ENCODE measurements at places on chromosomes 7 and 10.

DNA sequence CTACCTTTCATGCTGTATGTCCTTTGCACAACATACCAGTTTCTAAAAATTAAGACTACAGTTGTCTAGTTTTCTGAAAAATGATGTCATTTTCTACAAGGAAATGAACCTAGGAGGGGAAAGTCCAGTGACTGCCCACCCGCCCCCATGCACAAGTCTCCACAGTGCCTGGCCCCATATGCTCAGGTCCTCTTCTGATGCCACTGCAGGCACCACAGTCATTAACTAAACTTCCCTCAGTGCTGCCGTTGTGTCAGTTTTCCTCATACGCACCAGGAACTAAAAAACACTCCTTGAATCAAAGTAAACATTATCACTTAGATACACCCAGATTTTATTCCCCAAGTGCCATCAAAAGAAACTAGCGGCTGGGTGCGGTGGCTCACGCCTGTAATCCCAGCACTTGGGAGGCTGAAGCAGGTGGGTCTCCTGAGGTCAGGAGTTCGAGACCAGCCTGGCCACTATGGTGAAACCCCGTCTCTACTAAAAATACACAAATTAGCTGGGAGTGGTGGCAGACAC lies 6.9 kb upstream of the TNS3 start:
- no peak for DNase-seq

DNA sequence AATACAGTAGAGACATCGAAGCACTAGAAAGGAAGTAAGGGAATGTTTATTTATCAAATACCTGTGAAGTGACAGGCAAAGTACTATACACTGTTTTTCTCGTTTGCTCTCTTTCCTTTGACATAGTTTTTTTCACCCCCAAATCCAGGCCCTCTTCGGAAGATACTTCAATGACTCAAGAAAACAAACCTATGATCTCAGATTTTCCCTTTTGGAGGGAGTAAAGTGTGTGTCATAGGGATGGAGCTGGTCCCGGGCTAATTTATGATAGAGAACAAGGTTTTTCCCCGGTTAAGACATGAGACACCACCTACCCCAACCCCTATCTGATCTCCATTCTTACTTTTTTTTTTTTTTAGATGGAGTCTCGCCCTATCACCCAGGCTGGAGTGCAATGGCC lies 61.7 kb downstream of the MAP3K8 start:
- no peak for DNase-seq

- DNase-seq, result no peak
Observed at GRCh38 chr7:150944066-150945042, 33.8 kb downstream of the KCNH2 start.

DNA sequence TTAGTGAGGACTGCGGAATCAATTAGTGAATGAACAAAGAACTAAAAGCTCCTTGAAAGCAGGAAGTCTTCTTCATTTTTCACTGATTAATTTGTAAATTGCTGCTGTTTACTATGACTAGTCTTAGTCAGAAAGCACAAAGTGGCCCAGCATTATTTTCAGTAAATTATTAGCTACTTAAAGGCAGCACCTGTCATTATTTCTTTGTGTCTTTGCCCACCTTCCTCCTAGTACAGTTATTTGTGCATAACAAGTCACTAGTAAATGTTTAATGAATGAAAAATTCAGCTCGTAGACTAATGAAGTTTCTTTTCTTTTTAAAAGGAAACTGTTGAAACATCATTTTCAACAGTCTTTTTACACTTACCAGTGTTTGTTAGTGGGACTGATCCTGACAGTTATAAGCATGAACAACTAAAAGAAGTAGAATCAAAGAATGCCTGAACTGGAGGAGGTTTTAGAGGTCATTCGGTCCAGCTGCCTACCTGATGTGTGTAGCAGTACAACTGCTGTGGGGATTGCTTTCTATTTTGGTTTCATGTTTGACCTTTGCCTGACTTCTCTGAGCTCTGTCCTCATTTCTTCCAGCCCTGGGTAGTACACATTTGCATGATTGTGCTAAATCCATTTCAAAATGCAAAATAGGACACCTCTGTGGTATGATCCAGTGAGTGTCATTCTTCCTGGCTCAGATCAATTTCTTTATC lies 140.0 kb upstream of the PHYHIPL start:
- no peak for DNase-seq

DNA sequence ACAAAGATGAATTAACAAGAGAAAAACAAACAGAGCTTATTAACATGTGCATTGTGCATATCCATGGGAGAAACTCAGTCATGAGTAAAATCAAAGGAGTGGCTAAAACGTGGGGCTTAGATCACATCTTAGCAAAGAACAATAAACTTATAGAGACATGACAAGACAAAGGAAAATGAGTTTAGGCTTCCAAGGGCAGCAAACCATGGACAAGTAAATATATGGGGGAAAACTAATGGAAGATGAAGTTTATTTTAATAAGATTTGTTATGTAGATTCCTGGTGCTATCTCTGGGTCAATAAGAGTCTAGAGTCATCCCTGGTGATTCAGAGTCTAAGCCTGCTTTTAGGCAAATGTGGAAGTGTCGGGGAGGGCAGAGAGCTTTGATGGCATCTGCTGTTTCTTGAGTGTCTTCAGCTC lies 87.2 kb upstream of the PLPP4 start:
- no peak for DNase-seq

- DNase-seq, result no peak
Observed at GRCh38 chr10:127993056-127993690, 86.3 kb downstream of the PTPRE start.

- DNase-seq, result no peak
Observed at GRCh38 chr7:159213253-159213652, 68.6 kb upstream of the VIPR2 start.

GRCh38 chr10:73253225-73253555 lies 746 bp upstream of the MRPS16 start:
- peak; percentile 26 for DNase-seq

DNA sequence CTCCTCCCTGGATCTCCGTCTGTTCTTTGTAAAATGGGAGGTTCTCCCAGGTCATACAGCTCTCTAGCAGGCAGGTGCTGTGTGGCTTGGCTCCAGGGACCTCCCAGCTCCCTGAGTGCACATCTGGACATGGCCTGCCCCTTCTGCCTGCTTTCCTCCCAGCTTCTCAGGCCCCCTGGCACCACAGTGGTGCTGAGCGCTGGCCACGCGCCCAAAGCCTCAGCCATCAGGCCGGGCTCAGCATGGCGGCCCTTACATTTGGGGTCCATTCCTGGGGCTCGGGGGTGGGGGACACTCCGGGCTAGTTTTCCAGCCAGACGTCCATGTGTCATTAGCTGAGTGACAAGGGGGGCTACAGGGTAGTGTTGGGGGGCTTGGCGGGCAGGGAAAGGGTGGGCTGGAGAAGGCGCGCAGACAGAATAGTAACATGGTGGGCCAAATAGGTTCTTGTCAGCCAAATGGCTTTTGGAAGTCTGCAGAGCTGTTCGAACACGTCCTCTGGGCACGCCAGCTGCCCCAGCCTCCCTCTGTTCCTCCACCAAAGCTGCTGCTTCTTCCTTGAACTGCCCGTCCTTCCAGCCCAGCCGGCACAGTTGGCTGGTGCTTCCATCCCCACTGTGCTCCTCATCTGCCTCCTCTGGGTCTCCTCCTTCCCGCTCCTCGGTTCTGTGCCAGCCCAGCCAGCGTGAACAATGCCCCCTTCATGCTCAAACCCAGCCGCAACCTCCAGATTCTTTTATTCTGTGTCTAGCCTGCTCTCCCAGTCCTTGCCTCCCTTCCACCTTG lies 65.9 kb downstream of the GOLGA7B start:
- no peak for DNase-seq

DNA sequence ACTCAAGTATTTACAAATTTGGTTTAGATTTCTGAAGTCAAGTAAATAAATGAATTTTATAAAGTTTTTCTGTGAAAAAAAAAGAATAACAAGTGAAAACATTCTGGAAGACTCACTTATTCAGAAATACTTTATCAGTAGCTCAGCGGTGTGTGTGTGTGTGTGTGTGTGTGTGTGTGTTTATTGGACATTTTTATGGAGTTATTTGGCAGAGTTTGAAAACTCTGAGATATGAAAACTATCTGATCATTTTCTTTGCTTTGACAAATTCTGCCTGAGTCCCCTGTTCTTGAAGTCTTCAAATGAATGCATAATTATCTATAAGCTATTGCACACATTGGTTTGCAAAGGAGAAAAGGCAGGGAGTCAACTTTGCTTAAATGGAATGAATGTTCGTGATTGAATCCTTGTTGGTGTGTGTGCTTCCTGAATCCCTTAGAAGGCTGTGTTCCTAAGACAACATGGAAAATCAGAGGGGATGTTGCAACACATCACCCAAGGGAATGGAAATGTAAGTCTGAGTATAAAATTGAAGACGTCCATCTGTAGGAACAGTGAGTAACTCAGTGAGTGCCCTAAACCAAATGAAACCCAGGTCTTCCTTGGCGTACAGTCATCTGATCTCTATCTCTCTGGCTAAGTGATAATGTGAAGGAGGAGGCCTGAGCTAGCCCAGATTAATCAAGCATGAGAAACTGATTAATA lies 160.9 kb downstream of the REEP3 start:
- no peak for DNase-seq

DNA sequence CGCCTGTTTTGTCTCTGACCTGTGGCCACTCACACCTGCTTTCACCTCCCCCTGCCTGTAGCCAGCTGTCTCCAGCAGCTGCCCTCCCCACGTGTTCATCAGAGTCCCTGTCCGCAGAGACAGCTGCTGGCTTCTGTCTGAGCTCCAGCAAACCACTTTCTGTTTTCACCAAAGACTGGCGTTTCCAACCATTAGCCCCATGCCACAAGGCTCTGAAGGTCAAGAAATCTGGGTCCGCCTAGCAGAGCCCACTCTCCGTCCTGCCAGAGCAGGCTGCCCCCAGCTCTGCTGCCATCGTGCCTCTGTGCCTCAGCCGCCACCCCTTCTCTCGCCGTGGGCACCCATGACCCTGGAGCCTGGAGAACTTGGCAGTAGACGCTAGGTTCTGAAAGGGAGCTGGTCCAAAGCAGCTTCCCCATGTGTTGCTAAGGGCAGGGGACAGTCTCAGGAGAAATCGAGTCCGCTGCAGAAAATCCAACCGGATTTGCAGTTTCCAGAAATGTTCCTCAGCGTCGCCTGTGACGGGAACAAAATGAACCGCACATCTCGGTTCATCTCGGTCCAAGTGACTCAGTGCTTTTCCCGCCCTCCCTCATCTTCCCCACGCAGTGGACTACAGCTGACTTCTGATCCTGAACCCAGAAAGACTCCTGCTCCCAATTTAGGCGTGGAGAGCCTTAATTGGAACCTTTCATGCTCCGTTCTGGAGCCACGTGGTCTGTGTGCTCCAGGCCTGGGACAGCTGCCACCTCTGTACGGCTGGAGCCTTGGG lies 28.0 kb downstream of the TMEM120A start:
- no peak for DNase-seq

DNA sequence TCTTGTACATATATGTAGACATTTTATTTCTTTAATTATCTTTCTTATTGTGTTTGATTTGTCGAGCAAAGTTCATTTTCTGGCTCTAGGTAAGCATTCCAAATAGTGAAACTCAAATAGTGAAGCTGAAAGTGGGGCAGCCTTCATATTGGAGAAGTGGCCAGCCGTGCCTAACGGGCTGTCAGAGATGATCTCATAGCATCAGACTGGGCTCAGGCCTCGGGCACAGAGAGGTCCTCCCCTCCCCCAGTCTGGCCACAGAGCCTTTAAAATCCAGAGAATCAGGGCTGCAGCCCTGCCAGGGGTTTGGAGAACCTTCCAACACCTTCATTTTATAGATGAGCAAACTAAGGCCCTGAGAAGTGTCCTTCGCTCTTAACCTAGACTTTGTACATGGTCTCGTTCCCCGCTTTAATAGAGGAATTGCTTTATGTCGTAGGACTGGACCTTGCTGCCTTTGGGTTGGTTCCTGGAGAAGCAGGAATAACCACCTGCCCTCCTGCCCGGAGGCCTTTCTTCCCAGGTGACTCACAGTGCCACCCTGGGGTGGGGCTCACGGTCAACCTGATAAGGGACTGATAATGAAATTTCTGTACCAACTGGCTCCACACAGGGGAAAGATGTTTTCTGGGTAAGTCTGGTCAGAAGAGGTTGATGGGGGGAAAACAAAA lies 7.3 kb downstream of the TSPAN15 start:
- no peak for DNase-seq

GRCh38 chr10:66996996-66997395 lies 71.2 kb downstream of the LRRTM3 start:
- DNase-seq, result no peak

DNA sequence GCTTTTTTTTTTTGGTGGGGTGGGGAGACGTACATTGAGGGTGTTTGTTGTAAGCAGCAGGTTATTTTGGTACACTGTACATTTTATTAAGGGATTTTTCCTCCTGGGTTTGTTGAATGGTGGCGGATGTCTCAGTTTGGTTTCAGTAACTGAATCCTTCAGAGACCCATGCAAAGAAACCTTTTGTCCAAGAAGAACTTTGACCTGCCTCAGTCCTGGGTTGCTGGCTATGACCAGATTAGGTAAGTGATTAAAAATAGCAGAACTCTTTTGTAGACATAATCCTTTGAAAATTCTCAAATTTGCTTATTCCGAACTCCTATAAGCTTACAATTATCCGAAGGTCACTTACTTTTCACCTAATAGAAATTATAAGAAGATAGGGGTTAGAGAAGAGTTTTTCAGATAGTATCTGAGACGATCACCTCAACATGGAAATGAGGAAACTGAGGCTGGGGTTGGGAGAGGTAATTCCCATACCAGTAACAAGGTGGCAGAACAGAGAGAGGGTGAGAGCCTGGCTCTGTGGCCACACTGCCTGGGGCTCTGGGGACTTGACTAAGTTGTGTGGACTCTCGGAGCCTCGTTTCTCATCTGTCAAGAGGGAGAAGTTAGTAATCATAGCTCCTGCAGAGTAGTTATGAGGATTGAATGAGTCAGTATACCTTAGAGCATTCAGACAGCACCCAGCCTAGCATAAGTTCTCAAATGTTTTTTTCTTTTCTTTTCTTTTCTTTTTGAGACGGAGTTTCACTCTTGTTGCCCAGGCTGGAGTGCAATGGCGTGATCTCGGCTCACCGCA lies 87.4 kb downstream of the CCNY start:
- DNase-seq, result no peak

GRCh38 chr7:37831244-37831643 lies 17.2 kb upstream of the NME8 start:
- no peak for DNase-seq

GRCh38 chr7:1645071-1645409 lies 25.0 kb upstream of the ELFN1 start:
- no peak for DNase-seq

DNA sequence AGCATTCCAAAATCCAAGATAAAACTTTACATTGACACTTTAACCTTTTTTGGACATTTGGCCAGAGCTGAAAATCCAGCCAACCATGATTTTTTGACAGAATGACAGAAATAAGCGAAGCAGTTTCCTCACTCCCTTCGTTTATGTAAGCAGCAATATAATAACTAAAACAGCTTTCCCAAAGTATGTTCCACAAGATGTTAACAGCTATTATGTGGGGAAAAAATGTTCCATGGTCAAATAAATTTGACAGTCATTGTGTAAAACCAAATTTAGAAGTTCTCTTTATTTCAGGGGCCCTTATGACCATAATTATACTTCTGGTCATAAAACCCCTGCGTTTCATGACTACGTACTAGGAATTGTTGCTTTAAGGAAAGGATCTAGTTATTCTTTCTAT lies 416.5 kb downstream of the MAGI2 start:
- no peak for DNase-seq

- no peak for DNase-seq
Observed at GRCh38 chr7:73338321-73338720, 10.4 kb downstream of the FKBP6 start.
